Stimulated activated CD4-positive, alpha-beta T cell treated with anti-CD3 and anti-CD28 coated beads, Interleukin-1b, Interleukin-23, amount 100 ng/mL, for 4 hours (primary cell): ENCODE measurements at places on chromosomes 1 and 21.

DNA sequence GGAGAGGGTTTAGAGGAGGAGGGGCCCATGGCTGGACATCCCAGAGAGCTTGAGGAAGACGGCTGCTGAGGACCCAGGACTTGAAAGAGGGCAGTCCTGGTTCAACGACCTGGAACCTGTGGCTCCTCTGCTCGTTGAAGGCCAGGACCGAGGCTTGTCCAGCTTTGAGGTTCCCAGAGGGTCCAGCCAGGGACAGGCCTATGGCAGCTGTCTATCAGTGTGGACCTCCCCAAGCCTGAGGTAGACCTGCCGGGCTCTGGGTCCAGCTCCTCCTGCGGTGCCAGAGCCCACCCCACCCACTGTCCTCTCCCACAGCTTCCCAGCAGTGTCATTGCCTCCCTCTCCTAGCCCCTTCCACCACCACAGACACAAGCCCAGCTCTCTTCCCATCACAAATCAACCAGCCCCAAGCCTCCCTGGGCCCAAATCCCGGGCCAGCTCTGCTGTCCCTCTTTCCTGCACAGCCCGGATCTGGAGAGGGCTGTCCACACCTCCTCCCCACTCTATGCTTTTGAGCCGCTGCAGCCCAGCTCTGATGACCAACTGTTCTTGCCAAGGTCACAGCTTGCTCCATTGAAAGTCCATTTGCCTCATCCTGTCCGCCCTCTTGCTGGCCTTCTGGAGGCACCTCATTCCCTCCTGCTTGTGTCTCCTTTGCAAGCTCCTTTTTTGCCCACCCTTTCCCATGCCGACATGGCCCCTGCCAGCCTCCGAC is 48.7 kb upstream of the EDN2 start:
- no peak for DNase-seq

GRCh38 chr1:6330410-6330911 is 63.1 kb downstream of the ACOT7 start:
- no peak for DNase-seq

DNA sequence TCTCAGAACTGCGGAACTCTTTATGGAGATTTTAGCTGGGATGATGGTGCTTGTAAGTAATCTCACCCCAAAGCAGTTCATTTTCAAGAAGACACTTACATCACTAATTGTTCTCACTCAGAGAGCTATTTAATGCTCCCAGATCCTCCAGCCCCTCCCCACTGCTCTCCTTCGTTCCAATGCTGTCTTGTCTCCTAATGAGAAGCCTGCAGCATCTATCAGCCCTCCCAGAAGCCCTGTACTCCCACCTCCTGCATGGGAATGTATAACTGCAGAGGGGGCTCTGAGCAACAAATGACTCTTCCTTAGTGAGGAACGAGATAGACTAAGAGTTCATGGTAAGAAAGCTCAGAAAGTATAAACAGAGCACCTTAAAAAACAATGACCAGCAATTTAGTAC is 377.4 kb upstream of the RUNX1 start:
- no peak for DNase-seq

DNA sequence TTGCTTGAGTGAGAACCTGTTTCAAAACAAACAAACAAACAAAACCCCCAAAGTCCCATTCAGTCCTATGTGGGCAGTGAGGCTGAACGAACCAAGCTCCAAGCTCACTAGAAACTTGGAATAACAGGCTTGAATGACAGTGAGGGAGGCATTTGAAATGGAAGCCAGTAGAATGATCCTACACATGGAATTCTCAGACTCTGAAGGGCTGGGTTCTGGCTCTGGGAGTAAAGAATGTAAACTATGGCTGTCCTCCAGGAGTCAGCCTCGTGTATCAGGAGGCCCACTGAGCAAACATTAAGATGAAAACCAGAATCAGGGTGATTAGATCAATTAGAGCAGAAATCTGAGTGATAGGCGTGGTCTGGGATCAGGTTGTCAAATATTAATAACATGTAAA is 14.9 kb downstream of the PCP4L1 start:
- DNase-seq, result no peak

DNA sequence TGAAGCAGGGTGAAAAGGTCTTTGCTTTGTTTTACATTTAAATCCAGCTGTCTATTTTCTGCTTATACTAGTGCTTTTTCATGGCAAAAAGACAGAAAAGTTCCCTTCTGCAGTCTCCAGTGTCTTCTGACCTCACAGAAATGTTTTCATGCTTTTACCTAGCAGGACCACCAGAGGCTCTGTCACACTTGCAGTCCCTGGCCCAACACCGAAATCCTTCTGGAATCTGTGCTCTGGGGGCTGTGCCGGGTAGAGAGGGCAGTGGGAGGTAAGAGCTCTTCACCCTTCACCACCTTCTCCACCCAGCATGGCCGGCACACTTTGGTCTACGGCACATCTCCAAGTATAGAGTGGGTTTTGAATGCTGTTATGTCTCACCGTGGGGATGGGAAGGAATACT is 20.8 kb downstream of the GNAT2 start:
- no peak for DNase-seq

- no peak for DNase-seq
Measured at GRCh38 chr21:45819478-45820170, 161.9 kb upstream of the COL6A1 start.

GRCh38 chr1:156821801-156822200 is 5.2 kb upstream of the SH2D2A start:
- DNase-seq, result no peak

- DNase-seq, result no peak
Measured at GRCh38 chr1:210819266-210819665, 314.7 kb downstream of the KCNH1 start.

- peak; percentile 63 for DNase-seq
Measured at GRCh38 chr1:154182344-154183045, 9.4 kb downstream of the TPM3 start.

DNA sequence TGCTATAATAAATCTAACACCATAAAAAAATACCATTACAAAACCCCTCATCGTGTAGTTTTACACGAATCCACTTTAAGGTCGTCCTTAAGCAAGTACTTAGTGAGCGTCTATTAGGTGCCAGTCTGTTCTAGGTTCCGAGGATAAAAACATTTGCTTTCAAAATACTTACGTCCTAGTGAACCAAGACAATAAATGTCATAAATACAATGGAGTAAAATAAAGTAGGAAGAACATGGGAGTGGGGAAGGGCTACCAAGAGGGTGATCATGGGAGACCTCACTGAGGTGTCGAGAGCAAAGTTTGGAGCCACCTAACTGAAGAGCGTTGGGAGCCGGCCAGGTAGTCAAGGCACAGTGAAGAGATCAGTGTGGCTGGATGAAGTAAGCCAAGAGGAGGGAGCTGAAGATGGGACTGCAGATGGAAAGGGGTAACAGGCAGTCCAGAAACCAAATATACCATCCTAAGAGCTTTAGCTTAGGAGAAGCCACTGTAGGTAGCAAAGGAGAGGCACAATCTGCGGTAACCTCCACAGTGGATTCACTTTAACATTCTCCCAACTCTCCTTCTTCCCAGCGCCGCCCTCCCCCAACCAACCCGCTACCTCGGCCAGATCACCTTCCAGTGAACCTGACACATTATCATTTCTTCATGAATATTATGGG is 684 bp downstream of the LTN1 start:
- no peak for DNase-seq

DNA sequence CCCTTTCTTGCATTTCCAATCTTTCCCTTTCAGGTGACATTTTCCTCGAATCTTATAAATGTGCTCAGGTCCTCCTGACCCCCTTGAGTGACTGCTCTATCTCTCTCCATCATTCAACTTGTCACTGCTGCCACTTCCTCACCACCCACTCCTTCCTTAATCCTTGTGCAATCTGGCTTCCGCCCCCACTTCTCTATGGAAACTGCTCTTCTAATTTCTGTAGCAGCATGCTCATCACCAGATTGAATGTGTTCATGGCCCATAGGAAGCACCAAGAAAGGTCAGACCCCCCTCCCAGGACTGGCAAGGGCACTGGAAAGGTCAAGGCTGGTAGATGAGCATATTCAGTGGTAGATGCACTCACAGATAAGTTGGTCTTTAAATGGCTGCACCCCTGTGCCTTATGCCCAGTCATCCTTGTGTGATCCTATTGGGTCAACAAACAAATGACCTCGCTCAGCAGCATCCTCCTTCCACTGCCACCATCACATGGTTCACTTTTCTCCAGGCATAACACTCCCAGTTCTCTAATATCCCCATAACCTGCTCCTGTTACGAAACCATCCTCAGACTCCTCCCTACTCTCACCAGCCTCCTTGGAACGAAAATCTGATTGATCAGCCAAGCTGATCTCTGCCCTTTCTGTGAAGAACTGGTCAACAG is 288.5 kb upstream of the POU3F1 start:
- no peak for DNase-seq

GRCh38 chr1:219906924-219907771 is 21.2 kb downstream of the SLC30A10 start:
- no peak for DNase-seq

GRCh38 chr1:31439276-31439675 is 26.3 kb downstream of the SERINC2 start:
- DNase-seq, result no peak

DNA sequence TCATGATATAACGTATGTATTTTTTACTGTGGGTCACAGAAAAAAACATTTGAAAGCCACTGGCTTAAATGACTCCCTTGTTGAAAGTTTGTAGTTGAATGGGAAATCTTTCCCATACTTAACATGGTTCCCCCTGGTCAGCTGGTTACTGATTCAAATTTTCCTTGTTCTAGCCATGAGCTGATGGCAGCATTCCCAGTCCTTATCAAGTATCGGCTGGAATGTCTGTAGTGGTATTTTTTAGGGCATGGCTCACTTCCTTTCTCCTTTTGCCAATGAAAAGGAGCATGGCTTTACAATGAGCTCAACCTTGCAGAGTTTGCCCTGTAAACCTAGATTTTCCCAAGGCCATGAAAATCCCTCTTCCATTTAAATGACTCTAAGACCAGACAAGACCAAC is 55.7 kb downstream of the GIPC2 start:
- no peak for DNase-seq

DNA sequence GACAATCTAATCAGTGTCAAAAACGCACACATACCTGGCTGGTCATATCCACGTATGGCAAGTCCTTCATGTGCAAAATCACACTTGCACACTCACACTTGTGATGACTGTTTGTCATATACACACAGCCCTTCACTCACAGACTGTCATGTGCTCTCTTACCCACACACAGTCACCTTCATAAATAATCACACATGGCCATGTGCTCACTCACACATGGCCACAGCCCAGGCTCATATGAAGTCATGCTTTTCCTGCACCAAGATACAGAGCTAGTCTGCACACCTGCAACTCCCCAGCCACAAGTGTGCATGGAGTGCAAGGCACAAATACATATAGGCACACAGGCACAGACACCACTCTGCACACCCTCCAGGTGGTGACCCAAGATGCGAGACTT is 45.4 kb upstream of the FOXO6 start:
- DNase-seq, result no peak

DNA sequence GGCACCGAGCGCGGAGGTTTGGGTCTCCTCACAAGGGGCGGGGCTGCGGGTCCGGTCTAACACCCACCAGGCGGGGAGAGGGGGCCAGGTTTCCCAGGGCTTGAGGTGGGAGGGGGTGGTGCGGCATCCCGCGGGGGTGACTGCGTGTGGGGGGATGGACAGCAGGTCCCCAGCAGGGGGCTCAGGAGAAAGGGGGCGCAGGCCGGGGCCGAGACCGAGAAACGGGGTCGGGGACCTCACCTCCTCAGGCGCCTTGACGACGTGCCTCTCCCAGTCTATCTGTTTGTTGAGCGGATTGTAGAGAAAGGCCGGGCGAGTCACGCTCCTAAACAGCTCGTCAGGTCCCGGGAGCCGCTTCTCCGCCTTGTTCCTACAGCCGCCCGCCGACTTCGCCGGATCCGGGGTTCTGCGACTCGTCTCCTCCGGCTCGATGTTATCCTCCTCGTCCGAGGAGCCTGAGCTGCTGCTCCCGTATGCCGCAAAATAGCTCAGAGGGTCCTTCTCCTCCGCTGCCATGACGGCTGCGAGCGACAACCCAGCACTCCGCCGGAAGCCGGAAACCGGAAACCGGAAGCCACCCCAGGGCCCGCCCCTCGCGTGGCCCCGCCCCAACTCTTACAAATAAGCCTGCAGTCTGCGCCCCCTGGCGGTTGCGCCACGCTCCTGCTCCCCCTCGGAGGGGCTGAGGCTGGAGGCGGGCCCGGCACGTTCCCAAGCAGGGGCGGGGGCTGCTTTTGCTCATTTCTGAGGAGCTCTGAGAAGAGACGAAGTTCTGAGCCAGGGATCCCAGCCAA is at the start of gene C1orf52:
Gene C1orf52, minus strand, starts transcription at position 545 of the 794 bp plus-strand sequence. Its CDS starts 29 bp downstream, at position 516.
- peak; percentile 99 for DNase-seq

GRCh38 chr1:110159168-110159567 is 8.9 kb downstream of the SLC6A17 start:
- DNase-seq, result no peak

- DNase-seq, result no peak
Measured at GRCh38 chr21:42799516-42799915, 79.8 kb downstream of the WDR4 start.

DNA sequence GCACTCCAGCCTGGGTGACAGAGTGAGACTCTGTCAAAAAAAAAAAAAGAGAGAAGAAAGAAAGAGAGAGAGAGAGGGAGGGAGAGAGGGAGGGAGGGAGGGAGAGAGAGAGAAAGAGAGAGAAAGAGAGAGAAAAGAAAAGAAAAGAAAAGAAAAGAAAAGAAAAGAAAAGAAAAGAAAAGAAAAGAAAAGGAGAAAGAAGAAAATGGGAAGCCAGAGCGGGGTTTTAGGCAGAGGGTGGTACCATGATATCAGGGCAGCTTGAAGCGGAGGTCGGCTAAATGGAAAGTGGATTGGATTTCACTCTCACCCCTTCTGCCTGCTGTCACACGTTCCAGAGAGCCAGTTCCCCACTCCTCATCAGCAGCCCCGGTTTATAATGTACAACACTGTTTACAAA is 1.9 kb downstream of the TMCO4 start:
- DNase-seq, result no peak

GRCh38 chr1:243554686-243555085 is 295.4 kb downstream of the AKT3 start:
- DNase-seq, result no peak

- no peak for DNase-seq
Measured at GRCh38 chr21:15809818-15810217, 80.0 kb downstream of the USP25 start.

DNA sequence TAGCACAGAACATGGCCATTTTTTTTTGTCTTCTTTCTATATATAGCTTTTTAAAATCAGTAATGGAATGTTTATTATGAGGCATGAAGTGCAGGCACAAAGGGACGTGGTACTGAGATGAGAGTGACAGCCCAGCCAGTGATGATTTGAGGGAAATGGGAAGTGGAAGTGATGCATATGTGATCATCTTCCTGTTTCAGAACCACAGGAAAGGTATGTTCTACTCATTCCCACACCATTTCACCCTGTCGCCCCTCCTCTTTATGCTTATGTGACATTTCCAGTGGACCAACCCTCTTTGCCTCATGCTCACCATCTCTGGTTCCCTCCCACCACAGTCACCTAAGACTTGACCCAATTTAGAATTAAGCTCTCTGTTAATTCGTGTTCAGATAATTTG is 24.3 kb downstream of the PTGS2 start:
- DNase-seq, result no peak

GRCh38 chr1:154994269-154994587 is 842 bp downstream of the LENEP start:
- no peak for DNase-seq

GRCh38 chr1:39691383-39692151 is at the start of gene HPCAL4:
HPCAL4 (minus strand) TSS chr1:39691433; CDS start chr1:39684603, 6,830 bp downstream.
- peak; percentile 77 for DNase-seq

- DNase-seq, result no peak
Measured at GRCh38 chr1:42923367-42924081, 35.1 kb downstream of the SLC2A1 start.

- no peak for DNase-seq
Measured at GRCh38 chr1:164755690-164756089, 196.7 kb downstream of the PBX1 start.

GRCh38 chr1:91885213-91885715 is 687 bp downstream of the TGFBR3 start:
- no peak for DNase-seq
